ENCODE measurements at places on chromosomes 5 and 9.

DNA sequence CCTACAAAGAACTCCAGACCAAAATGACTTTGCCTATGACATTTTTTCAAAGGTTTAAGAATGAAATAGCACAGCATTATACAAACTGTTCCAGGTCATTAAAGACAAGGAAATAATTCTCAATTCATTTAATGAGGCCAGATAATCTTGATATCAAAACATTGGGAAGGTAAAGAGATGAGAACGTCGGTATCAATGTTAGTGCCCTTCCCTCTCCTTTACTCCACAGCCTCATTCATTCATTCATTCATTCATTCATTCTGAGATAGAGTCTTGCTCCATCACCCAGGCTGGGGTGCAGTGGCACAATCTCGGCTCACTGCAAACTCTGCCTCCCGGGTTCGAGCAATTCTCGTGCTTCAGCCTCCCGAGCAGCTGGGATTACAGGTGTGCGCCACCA lies 64.0 kb downstream of the NACC2 start:
- DNase-seq = no peak

- DNase-seq = peak; percentile 44
These were observed at the start of the genes GFM2 and NSA2 for GRCh38 chr5:74766849-74767578. Gene GFM2 (minus strand): TSS chr5:74767117. CDS start chr5:74763742, 3,375 bp downstream. Gene NSA2 (plus strand): TSS chr5:74767249. CDS start chr5:74767361, 112 bp downstream.

DNA sequence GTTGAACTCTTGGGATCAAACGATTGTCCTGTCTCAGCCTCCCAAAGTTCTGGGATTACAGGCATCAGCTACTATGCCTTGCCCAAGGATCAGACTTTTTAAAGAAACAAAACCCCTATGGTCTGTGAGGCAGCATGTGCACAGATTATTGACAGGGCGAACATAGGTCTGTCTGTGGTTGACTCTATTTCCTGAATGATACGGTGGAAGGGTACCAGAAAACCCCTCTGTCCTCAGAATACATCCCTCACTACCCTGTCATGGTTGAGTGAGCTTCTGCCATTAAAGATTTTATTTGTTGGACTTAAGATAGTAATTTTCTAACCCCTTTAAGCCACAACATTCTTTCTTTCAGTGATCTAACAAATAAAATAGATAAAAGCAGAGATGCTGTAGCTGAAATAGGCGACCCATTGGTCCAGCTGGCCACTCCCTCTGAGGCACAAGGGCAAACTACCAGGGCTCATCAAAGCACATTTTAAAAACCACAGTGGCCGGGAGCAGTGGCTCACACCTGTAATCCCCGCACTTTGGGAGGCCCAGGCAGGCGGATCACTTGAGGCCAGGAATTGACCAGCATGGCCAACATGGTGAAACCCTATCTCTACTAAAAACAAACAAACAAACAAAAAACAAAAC lies 84.9 kb upstream of the ANKRD55 start:
- no peak for DNase-seq

- DNase-seq = no peak
These were observed 112.7 kb upstream of the SLC24A2 start for GRCh38 chr9:19901586-19901985.

DNA sequence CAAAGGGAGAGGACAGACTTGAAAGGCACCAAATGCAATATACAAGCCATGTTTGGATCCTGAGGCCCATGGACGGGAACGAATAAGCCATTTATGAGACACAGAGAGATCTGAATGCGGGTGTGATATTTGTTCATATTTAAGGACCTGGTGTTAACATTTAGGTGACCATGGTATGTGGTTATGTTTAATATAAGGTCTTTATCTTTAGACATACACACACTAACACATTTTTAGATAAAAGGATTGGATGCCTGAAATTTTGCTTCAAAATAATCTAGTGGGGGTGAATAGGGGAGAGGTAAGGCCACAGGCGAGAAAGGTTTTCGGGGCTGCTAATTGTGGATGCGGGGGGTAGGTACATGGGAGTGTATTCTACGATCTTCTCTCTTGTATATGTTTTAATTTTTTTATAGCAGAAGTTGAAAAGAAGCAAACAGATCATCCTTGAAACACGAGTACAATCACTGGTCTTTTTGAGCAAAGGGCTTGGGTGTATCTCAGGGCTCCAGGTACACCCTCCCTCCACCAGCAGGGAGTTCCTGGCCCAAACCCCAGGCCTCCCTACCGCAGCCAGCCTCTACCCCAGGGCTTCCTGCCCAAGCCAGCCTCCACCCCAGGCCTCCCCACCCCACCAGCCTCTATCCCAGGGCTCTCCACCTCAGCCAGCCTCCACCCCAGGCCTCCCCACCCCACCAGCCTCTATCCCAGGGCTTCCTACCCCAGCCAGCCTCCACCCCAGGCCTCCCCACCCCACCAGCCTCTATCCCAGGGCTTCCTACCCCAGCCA lies 12.2 kb downstream of the AKNA start:
- DNase-seq = no peak

GRCh38 chr5:99059685-99060084 lies 130.9 kb upstream of the CHD1 start:
- DNase-seq = no peak

DNA sequence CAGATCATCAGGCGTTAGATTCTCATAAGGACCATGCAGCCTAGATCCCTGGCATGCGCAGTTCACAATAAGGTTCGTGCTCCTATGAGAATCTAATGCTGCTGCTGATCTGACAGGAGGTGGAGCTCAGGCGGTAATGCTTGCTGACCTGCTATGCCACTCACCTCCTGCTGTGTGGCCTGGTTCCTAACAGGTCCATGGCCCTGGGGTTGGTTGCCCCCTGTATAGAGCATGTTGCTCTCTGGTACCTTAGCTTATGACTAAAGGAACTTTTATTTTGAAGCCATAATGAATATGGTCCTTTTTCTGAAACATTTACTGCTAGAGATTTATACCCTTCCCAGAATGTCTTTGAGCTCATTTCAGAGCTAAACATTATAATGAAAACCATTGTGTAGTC lies 3.1 kb downstream of the MAN2A1 start:
- DNase-seq = no peak

DNA sequence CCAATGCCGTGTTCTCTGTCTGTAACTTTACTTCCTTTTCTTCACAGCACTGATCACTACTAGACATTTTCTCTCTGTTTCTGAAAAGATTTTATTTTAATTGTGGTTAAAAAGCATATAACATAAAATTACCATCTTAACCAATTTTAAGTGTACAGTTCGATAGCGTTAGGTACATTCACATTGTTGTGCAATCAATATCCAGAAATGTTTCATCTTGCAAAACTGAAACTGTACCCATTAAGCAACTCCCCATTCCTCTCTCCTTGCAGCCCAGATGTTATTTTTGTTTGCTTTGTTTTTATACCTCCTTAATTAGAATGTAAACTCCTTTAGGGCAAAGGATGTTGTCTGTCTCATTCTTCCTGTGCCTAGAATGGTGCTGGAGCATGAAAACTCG lies 47.5 kb downstream of the COL27A1 start:
- no peak for DNase-seq

DNA sequence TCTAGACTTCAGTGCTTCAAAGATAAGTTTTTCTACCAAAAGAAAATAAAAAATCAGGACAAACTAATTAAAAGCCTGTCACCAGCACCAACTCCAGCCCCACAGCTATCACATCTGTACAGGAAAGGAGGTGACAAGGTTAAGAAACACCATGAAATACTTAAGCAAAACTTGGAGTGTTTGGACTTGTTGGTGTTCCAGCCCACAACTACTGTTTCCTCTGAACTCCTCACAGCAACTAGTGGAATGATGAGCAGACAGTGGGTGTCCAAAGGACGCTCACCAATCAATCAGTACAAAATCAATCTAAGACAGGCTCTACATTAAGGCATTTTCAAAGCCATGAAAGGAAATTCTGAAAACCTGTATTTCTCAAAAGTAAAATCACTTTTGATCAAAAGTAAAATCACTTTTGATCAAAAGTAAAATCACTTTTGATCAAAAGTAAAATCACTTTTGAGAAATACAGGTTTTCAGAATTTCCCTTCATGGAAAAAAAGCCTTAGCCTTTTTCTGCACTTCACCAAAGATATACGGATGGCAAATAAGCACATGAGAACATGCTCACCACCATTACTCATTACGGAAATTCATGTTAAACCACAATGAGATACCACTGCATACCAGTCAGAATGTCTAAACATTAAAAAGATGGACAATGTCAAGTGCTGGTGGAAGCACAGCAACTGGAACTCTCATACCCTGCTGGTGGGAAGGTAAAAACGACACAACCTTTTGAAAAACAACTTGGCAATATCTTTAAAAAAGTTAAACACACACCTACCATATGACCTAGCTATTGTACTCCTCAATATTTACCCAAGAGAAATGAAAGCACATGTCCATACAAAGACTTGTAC lies 79.7 kb downstream of the MED27 start:
- DNase-seq = no peak

DNA sequence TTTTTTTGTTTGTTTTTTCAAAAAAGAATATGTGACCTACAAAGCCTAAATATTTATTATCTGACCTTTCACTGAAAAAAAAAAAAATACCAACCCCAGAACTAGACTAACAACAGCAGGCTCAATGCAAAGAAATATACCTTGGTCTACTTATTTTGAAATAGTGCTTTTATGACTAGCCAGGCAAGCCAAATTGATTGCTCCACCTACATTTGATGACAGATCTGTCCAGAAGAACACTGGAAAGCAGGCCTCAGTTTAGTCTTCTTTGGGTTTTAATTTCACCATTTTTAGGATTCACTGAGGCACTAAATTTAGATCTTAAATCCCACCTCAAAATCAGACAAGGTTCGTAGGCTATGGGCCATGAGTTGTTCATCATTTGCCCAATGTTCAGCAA lies 97.3 kb downstream of the PLPP1 start:
- no peak for DNase-seq

DNA sequence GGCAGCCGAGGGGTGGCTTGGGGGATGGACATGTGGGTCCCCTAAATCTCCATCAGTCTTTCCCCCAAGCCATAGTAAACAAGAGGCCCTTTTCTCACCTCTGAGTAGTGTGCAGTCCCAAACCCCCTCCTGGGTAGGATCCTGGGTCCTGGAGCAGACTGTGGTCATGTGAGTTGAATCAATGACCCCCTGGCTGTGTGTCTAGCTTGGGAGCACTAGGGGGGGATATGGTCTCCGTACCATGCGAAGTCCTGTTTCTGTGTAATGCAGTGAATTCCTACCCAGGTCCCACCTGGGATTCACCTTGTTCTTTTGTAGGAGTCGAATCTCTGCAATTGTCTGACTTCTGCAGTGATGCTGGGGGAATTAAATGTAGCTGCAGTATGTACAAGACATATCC lies 66.2 kb downstream of the FGF18 start:
- DNase-seq = no peak

DNA sequence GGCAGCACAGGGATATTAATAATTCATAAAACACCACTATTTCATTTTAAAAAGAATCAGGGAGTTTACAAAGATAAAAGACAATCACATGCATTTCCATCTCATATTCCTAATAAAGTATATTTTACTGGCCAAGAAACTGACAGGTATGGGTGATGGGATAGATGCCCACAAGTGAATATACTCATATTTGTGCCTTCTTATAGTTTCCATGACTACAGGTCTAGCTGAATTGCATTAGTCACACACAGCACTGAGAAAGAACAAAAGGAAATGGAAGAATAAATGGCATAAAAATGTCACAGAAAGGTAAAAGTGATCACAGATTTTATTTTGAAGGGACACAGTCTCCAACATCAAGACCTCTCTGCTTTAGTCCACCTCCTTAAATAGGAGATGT lies 193.5 kb downstream of the PLK2 start:
- no peak for DNase-seq

GRCh38 chr5:155211764-155212163 lies 198.2 kb downstream of the KIF4B start:
- DNase-seq = no peak

DNA sequence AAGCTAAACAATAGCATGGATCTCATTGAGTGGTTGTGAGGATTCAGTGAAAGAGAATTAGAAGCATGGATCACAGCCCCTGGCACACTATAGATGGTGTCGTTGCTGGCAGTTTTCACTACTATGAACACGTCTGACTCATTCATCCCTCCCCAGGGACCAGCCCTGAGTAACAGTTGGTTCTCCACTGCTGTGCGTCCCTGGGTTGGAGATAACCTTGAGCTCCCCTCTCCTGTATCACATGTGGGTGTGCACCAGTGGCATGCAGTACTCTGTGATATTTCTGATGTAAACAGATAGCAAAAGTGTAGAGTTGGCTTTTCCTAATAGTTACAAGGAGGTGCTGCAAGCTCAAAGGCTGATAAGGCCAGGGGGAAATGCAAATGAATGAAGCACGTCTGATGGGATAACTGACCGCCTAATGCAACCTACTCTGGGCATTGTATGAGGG lies 8.8 kb upstream of the LCP2 start:
- DNase-seq = no peak

GRCh38 chr9:38060681-38061080 lies 8.3 kb downstream of the SHB start:
- DNase-seq = no peak

DNA sequence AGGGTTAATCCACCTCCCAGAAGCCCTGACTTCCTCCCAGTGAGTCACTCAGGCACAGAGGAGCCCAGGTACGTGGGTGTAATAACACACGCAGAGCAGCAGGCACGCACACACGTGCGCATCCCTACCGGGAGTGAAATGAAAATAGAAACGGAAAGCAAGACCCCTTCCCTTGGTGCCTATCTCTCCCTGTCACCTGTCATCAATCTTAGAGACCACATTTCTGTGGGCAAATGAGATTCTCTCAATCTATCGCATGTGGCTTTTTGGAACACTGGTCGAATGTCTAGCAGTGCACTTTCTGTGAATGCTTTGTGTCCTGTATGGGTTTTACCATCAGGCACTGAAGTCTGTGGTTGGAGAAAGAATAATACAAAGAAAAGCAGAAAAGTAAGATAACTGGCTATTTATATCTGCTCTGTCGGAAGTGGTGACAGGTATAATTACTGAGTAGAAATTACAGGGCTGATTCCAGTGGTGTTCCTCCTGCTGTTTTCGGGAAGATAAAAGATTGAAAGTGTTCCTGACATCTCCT lies 137.7 kb upstream of the GRIA1 start:
- DNase-seq = no peak

DNA sequence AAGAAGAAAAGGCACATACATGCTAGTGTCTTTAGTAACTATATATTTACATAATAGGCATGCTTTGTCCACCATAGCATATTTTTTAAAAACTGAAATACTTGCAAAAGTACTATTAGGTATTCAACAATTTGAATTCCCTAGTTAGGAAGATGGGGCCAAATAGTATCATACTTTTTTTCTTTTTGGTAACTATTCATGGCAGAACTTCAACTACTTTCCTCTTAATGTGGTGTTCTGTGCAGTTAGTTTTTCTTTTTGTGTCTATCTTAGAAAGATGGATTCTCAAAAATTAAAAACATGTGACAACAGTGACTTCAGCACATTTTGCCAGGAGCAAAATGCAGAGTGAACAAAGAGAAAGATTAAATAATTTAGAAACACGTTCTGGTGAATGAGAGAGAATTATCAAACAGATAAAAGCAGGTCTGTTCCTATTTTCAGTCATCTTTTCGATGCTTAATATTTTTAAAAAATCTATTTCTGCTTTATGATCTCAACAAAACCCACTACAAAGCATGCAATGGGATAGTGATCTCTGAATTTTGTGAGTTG lies 341.1 kb downstream of the ARL15 start:
- no peak for DNase-seq
